ENCODE measurements at places on chromosomes 2 and 18. TPM values are rescaled to one million over a fixed set of nuclear protein-coding genes. Genes with fewer than 3 reads are reported as not detected.

- DNase-seq = no peak
These were observed 63.9 kb downstream of the CD226 start for GRCh38 chr18:69883781-69884180.

DNA sequence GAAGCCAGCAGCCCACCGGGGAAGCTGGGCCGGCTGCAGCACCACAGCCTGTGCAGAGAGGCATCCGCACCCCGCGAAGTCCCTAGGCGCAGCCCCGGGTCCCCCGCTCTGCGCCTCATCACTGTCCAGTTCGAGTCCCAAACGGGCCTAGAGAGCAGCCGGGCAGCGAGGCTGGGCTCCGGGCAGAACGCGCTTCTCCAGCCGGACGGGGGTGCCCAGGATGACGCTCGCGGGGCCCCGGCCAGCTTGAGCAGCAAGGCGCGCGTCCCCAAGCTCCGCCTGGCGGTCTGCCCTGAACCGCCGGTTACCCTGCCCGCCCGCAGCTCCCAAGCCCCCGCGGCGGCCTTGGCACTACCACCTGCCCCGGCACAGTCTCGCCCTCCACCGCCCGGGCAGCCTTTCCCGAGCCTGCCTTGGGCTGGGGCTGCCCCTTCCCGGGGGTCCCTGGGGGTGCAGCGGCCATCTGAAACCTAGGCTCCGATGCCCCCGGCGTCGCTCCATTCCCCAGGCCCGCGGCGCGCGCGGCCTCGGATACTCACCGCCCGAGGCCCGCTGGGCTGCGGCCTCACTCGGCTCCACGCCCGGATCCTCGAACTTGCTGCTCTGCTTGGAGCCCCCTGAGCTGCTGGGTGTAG is 591 bp downstream of the SLC16A14 start:
- peak; percentile 30 for DNase-seq

GRCh38 chr2:160006475-160006874 is 55.9 kb downstream of the PLA2R1 start:
- DNase-seq = no peak

- DNase-seq = no peak
These were observed 49.1 kb downstream of the TFPI start for GRCh38 chr2:187505065-187505672.

- no peak for DNase-seq
These were observed 27.4 kb downstream of the DDX1 start for GRCh38 chr2:15619076-15619475.

DNA sequence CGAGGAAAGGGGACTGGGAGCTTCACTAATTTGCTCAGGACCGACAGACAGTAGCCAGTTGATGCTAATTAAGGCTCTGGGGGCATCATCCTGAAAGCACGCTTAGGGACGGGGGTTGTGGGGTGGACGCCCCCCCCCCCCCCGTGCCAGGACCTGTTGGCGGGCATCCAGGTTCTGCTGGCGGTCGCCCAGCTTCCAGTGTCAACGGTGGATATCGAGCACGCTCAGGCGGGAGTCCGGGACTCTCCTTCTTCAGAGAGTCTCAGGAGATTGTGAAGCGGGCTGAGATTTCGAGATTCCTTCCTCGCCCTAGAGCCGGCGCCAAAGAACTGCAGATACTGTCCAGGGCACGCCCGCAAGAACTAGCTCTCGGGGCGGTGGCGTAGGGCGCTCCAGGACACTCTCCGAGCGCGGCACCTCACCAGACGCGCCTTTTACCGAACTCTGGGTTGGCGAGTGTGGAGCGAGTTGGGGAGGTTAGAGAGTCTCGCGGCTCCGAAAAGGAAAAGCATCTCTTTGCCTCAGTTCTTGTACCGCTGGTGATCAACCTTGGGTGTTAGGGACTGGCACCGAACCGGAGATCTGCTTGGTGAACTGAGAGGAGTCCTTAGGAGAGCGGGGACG is 5.6 kb downstream of the RAX start:
- no peak for DNase-seq

GRCh38 chr2:14322306-14322705 is 310.2 kb upstream of the LRATD1 start:
- no peak for DNase-seq

- DNase-seq = no peak
These were observed 1.7 kb downstream of the PTRHD1 start for GRCh38 chr2:24791452-24791851.

- no peak for DNase-seq
These were observed 18.5 kb downstream of the DHRS9 start for GRCh38 chr2:169087757-169088379.

DNA sequence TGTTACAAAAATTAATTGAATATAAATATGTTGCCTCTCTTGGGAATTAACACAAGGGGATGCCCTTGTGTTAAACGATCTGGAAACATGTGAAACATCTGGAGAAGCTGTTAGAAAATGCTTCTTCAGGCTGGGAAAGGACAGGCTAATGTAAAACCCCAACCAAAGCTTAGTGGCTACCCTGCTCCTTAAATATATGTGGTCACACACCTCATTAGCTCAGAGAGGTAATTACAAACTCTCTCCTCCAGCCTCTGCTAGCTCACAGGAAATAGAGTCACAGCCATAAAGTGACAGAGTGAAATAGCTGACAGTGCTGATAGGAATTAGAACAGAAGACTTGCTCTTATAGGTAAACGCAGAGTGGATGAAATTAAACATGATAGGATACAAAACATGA is 155.9 kb downstream of the RAB3GAP1 start:
- DNase-seq = no peak

GRCh38 chr2:9696731-9697130 is 65.9 kb upstream of the YWHAQ start:
- no peak for DNase-seq

DNA sequence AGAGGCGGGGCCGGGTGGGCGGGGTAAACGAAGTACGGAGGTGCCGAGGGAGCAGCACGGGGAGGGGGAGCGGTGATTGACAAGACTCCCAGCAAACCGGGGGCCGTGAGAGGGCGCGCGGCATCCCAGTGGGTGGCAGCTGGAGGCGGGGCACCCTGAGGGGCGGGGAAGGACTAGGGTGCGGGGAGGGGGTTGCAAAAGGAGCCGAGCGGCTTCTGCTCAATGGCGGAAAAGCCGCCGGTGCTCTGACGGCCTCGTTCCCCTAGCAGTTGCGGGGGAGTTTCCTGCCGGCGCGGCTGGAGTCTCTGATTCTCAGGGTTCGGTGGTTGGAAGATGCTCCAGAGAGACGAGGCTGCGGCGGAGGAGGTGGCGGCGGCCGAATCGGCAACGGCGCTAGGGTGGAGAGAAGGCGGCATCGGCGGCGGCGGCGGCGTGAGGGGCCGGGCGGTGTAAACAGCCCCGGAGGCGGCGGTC is at the start of gene PPM1B:
TSS of gene PPM1B (plus strand) at position 195 of the 474 bp plus-strand sequence. CDS start 32,325 bp downstream, outside the sequence.
- DNase-seq = no peak

DNA sequence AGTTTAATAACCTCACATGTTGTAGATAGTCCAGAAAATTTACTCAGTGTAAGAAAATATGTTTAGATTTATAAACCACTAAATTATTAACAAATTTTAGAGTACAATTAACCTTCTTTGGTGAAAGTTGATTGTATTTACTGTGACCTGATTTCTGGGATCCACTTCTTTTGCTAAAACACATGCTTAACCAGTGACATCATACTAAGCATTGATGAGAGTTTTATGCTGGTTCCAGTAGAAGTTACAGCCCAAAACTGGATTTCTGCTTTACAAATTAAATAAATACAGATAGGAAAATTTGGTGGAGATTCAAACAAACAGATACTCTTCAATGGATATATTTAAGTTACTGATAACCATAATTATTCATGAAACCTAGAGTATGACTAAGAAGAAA is 40.9 kb downstream of the RBBP8 start:
- no peak for DNase-seq

DNA sequence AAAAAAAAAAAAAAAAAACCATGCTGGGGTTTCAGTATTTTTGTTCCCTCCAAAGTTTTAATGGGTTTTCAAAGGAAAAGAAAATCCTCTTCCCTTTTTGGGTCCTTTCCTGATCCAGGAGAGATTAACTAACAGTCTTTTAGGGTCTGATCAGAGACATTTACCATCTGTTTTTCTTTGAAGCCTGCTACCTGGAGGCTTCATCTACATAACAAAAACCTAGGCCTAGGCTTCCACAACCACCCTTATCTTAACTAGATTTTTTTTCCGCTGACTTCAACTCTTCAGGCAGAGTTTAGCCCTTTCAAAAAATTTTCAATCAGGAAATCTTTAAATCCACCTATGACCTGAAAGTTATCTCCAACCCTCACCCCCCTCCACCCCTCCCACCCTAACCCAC is 154.7 kb downstream of the MBD2 start:
- no peak for DNase-seq

DNA sequence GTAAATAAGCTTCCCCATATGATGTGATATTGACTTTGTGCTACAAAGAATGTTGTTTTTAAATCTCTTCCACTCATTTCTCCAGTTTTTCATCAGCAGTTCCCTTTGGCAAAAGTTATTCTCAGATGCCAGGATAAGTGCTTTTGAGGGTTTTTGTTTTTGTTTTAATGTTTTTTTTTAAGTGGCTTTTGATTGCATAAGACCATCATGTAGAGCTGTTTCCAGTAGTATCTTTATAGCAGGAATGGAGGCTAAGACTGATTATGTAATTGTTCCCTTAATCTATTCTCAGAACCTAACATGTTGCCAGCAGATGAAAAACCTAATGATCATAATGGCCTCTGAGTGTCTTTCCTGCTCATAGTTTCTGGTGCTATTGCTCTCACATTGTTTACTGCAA is 77.9 kb downstream of the CABLES1 start:
- DNase-seq = no peak

DNA sequence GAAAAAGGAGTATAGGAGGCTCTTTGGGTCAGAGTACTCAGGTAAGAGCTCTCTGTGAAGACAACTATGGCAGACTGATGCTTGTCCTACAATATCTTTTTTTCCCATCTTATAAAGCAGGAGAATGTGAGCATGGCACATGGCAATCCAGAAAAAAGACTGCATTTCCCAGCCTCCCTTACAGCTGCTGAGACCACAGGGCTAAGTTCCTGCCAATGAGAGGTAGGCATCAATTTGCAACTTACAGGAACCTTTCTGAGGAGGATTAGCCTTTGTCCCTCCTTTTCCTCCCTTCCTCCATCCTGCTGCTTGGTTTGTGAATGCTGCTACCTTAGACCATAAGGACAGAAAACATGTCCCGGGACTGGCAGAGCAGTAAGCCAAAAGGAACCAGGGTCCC is 37.8 kb upstream of the ST8SIA5 start:
- DNase-seq = no peak

DNA sequence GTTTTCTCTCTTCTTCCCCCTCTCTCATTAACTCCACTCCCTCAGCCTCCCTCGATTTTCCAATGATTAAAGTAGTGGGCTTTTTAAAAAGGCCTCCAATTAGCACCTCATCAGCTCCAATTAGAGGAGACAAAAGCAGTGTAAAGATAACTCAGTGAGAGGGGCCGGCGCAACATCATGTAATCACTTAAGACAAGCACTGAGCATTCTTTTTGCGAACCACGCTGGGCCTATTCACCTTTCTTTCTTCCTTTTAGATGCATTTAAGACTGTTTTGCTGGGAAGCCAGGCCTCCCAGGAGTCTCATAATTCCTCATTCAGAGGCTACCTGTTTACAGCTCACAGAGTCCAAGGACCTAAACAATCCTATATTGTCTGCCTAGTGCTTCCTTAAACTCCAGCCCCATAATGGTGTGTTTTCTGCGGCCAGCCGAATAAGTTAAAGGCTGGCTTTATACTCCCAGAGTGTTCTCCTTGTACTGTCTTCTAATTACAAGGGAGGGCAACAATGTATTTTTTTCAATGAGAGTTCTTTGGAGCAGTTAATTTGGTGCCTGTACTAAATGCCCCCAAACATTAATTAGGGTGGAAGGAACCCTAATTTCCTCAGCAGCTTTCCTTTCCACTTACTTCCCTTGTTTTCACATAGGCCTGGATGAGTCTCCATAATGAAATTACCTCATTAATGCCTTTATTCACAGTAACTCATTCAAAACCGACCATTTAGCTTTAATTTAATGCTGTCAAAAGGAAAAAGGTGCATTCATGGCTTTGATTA is 28.0 kb upstream of the LMAN1 start:
- no peak for DNase-seq

- no peak for DNase-seq
These were observed 91.7 kb downstream of the GCA start for GRCh38 chr2:162435676-162436075.

DNA sequence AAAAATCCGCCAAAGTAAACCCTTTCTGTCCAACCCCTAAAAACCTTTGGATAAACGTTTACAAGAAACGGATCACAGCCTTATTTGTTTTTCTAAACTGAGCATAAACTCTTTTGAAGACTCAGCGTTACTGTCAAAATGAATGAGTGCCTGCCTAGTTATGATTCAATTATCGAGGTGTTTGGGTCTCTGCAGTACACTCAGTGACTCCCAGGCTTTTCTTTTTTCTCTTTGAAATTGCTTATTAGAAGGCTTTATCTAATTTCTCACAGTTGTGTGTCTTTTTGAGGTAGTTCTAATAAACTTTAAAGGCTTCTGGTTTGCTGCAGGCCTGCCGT is 663 bp downstream of the RHBDD1 start:
- DNase-seq = no peak

GRCh38 chr2:224466304-224466895 is 64.5 kb upstream of the FAM124B start:
- no peak for DNase-seq

DNA sequence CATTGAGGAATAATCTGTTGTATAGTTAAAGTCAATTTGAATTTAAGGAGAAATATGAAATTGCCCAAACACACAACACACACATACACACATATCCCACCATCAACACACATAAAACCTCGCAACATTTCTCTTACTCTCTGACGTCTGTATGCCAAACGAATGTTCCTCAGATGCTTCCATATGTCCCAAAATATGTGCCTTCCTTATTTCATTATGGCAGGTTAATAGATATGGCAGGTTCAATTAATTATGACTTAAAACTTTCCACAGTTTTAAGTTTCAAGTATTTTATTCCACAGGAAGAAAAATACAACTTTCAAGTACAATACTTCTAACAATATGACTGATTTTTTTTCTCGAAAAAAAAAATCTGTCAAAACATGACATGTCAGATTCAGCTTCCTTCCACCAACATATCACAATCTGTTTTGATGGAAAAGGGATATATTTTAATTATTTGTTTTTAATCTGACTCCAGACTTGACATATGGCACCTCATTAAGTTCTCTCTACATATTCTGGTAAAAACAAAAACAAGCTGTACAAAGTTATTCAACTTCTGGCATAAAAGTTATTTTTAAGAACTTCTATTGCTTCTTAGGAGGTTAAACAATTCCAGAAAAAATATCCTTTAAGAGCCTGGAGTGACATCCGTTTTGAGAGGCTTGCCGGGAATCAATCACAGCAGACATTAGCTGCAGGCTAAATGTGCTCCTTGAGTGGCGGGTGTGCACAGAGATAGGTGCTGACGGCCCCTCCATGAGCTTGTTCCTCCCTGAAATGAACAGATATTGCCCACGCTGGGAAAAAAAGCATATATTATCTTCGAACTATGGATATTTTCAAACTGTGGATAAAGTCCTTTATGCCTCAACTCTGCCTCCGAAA is 812.7 kb downstream of the DCDC2C start:
- no peak for DNase-seq

The HOXD1 gene
- total RNA-seq = not detected

The CRYBA2 gene
- not detected for total RNA-seq

The NYAP2 gene
- not detected for total RNA-seq

The B3GNT2 gene
- 12.0 TPM for total RNA-seq

The FHOD3 gene
- 23.1 TPM for total RNA-seq

The ASB3 gene
- 16.3 TPM for total RNA-seq

The CCDC178 gene
- 0.42 TPM for total RNA-seq

The HOXD13 gene
- 5.2 TPM for total RNA-seq

The ALPG gene
- not detected for total RNA-seq
